Activated T-helper 1 cell treated with anti-CD3 and anti-CD28 coated beads, Interleukin-12 subunit alpha, Interleukin-12 subunit beta, Interleukin-2, Interleukin-4 antibody, amounts not matched to agents 30 ng/mL and 10 ng/mL and 1 ng/mL, durations not matched to agents 14 hours and 24 hours and 36 hours (primary cell): ENCODE measurements at places on chromosomes 3 and 15.

DNA sequence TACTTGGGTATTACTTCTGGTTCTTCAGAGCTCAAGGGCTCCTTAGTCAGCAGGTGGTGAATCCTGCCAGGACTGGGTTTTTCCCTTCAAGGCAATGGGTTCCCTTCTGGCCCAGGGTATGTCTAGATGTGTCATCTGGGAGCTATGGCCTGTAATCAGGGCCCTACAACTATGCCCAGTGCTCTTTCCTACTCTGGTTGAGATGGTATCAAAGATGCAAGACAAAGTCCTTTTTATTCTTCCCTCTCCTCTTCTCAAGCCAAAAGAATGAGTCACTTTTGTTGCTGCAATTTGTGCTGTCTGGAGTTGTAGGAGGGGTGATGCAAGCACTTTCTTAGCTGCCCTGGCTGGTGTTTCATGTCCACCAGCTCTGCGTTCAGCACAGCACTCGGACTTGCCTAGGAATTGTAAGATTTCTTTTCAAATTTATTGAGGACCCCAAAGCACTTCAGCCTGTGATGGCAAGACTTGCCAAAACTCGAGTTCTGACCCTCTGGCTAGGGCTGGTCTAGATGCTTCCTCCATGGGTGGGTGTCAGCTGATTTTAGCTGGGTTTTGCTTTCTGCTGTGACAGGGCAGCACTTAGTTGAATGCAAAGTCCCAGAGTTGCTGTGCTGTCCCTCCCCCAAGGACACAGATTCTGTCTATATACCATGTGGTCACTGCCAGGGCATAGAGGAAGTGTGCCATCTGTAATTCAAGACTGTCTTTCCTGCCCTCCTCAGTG lies 129.2 kb upstream of the CBLB start:
- DNase-seq: no peak

- no peak for DNase-seq
Observed at GRCh38 chr3:152480282-152480953, 211.7 kb downstream of the MBNL1 start.

- no peak for DNase-seq
Observed at GRCh38 chr15:51403072-51403878, 61.8 kb downstream of the GLDN start.

DNA sequence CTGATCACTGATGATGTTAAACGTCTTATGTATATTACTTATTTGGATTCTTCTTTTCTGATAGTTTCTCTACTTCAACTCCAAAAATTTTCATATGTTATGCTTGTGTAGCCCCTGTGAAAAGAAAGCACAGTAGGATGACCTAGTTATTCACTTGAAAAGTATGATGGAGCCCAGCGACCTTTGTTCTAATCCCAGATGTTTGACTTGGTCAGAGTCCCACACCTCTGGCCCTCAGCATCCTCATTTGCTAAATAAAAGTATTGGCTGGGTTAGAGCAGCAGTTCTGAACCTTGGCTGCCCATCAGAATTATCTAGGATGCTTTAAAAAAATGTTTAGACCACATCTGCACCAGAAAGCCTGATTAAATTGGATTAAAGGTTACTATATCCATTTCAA lies 173.7 kb downstream of the ATG7 start:
- DNase-seq: no peak
